Kasumi-1 (cell line): ENCODE measurements at places on chromosomes 12 and 14.

DNA sequence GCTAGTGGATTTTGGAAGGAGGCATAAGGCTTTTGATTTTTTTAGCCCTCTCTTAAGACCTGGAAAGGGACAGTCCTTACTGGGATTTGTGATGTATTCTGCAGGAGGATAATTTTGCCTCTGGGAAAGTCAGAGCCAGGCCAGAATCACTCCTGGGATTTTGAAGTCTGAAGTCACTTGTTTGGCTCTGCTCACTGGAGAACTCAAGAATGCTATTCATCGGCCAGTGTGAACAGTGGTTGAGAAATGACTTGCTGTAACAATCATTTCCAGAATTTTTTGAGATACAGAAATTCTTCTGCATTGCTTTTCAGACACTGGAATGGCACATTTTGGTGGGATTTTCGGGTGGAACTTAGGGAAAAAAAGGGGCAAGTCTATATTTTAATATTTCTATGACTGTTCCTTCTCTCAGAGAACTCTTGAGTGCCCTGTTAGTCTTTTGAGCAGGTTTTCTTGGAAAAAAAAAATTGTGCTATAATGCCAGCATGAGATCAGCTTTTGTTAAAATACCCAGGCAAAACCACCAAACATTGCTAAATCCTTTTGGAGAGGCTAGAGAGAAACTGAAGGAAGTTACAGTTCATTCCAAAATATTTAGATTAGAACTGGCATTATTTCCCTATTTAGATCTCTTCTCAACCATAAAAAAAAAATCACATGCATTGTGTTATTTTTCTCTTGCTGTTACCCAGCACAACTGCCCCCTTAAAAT is 26.1 kb upstream of the BHLHE41 start:
- no peak for DNase-seq

DNA sequence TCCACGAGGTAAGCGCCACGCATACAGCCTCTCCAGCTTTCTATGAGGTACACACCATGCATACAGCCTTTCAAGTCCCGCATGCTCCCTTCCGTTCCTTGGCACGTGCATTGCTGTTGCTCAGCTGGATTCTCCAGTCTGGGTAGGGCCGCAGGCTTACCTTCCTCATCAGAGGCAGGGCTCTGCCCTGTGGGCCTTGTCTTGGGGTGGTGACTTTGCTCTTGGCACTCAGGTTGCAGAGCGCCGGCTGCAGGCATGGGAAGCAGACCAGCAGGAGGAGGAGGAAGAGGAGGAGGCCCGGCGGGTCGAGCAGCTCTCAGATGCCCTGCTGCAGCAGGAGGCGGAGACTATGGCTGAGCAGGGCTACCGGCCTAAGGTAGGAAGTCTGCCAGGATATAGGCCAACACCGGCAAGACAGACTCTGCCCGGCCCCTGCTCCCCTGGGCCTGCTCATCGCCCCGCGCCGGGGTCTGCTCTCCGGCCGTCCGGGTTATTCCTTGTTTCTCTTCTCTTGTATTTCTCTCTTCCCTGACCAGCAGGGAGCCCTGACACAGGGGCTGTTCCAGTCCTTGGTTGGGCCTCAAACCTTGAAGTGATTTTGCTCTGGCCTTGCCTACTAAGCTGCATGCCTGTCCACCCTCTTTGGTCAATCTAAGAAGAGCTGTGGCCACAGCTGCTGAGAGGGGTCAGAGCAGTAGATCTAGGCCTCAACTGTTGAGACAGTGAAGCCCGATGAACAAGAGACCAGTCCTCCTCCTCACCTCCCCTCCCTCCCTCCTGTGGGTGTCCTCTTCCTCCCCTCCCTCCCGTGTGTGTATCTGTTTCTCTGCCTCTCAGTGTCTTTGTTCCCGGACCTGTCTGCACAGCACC is 15.3 kb downstream of the TCHP start:
- DNase-seq: no peak

GRCh38 chr14:32635061-32635719 is 303.5 kb upstream of the NPAS3 start:
- DNase-seq: no peak

DNA sequence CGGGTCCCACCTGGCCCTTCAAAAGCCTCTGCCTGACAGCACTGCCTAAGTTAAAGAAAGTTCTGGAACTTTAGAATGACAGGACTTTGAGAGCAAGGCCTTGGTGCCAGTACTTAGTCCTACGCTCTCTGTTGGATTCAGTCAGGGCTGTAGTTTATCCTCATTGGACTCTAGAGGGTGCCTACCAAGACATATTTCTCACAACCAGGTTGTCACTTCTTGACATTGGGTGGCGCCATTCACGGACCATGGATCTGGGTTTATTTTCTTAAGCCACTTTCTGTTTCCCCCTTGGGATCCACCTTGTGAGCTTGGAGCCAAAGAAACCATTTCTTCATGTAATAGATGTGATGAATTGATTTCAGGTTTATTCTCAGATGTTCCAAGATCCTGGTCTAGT is 787.0 kb upstream of the TBX3 start:
- DNase-seq: no peak

- no peak for DNase-seq
These were observed 6.6 kb upstream of the PGF start for GRCh38 chr14:74962046-74962445.

GRCh38 chr12:118526255-118527095 is 150.1 kb downstream of the SUDS3 start:
- DNase-seq: no peak

DNA sequence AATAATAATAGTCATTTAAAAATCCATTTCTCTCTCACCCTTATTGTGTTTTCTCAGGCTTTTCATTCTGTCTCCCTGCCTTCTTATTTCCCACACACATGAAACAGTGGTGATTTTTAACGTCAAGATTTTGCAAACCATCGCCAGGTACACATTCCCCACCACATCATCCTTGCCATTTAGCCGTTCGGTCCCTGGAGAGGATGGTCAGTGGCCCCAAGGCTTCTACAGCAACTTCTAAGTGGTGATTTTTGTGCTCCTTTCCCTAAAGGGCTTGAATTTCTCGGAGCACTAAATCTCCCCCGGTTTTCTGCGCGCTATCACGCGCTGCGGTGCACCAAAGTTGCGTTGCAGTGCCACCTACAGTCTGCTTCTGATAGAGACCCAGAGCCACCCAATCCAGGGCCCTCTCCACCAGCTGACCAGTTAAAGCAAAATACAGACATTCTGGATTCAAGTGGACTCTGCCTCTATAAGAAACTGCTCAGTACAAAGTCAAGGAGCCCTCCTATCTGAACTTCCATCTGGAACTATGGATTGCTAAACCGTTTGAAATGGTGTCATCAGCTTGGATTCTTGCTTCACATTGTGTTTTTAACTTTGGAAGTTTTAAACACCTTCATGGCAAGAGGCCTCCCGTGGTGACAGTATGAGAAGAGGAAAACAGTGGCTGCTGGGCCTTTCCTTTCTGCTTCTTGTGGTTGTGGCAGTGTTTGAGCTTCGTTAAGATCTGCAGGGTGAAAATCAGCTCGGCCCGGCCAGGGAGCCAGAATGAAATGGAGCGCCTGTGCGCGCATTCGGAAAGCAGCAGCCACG is 234.0 kb downstream of the SPTSSA start:
- peak; percentile 75 for DNase-seq

DNA sequence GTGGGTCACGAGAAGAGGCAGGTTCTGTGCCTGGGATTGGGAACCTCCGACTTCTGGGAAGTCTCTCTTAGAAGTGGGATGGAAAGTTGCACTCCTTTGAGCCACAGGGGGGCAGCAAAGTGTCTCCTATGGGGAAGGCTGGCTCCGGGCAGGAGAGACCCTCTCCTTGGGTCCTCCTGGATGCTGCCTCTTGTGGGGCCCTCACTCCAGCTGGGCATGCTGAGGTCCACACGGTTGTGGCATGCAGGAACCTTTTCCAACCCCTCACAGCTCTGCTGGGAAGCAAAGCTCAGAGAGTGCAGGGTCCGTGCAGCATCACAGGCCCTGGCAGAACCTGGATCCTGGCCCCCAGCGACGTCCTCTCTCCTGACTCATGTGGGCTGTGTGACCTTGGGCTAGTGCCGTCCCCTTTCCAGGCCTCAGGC is 17.4 kb downstream of the SDSL start:
- peak; percentile 33 for DNase-seq

DNA sequence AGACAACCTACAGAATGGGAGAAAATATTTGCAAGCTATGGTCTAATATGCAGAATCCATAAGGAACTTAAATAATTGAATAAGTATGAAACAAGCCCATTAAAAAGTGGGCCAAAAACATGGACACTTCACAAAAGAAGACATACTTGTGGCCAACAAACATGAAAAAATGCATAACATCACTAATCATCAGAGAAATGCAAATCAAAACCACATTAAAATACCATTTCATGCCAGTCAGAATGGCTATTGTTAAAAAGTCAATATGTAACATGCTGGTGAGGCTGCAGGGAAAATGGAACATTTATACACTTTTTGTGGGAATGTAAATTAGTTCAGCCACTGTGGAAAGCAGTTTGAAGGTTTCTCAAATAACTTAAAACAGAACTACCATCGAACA is 945.4 kb upstream of the FLRT2 start:
- DNase-seq: no peak

GRCh38 chr14:59398841-59399240 is 66.3 kb downstream of the GPR135 start:
- peak; percentile 98 for DNase-seq

GRCh38 chr12:84601483-84601882 is 311.1 kb downstream of the SLC6A15 start:
- no peak for DNase-seq

DNA sequence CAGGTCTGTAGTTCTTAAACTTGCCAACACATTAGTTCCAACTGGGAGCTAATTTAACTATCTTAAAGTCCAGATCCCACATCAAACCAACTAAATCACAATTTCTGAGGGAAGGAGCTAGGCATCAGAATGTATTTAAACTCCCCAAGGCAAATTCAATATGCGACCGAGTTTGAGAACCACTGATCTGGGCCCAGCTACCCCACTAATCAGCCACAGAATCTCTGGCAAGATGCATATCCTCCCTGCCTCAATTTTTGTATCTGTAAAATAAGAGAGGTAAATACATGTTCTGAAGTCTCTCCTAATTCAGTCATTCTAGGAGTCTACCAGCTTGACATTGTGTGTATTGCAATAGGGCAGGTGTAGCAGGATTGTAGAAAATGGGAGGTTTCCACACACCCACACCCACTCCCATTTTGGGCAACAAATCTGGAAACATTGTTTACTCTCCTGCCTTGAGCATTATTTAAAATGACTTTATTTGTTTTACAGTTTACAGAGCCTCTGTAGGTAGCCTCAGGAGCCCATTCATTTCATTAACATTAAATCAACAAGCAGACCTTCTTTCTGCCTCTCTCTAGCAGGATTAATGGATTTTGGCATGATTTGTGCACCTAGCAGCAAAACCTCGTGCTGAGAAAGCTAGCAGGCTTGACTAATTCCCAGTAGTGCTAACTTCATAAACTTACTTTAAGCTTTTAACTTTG is 15.6 kb downstream of the LGR5 start:
- DNase-seq: no peak
